NCI-H1105 (cell line): ENCODE measurements at places on chromosomes 6 and 20.

DNA sequence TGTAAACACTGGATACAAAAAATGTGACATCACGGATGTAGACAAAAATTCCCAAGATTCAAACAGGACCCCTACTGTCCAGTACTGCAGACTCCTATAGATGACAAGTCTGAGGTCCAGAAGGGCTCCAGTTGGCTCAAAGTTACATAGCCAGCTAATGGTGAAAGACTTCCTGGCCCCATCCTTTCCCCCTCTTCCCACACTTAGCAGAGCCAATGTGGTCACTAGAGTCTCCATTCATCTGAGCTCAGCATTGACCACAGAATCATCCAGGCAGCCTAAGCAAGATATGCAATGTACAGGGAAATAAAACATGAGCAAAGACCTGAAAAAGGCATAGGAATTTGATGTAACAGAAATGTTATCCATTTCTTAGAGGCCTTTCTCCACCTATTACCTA, 180.5 kb downstream of the ADAT2 start:
- no peak for DNase-seq

GRCh38 chr6:4664911-4665310, 111.3 kb upstream of the CDYL start:
- DNase-seq, result no peak

- DNase-seq, result no peak
These were observed 1.1 kb downstream of the CCDC170 start for GRCh38 chr6:151494936-151495320.

- no peak for DNase-seq
These were observed 66.8 kb upstream of the ATXN1 start for GRCh38 chr6:16828058-16828457.

GRCh38 chr6:152426276-152426675, 210.9 kb downstream of the SYNE1 start:
- DNase-seq, result no peak

DNA sequence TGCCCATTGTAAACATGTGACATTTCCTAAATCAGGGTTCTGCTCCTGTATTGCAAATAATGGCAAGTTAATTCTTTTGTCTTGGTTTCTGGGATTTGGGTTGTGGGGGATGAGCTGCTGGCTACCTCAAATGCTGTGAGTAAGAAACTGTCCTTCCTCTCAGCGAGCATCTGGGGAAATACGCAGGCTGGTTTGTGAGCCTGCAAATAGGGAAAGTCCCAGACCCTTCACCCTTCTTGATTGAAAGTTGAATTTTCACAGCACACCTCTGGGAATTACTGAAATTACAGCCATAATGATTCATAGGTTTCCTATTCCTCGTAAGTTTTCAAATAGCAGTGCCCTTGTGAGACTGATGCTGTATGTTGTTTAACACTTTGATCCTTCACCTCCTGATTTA, 138.1 kb downstream of the TBXT start:
- DNase-seq, result no peak

DNA sequence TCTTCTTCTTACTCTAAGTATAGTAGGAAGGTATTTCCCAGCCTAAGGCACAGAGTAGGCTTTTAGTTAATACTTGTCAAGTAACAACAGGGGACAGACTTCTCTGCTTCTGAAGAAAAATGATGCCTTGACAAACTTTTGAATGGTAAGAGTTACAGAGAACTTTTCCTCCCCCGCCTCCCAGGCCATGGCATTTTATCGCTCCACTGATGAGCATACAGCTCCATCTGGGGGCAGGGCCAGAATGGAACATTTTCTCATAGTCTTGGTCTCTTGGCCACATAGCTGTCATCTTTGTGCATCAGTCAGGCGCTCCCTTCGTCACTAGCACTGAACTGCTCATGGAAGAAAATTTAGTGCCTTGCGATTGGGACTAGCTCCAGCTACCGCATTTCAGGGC, 1066.8 kb upstream of the CITED2 start:
- DNase-seq, result no peak

DNA sequence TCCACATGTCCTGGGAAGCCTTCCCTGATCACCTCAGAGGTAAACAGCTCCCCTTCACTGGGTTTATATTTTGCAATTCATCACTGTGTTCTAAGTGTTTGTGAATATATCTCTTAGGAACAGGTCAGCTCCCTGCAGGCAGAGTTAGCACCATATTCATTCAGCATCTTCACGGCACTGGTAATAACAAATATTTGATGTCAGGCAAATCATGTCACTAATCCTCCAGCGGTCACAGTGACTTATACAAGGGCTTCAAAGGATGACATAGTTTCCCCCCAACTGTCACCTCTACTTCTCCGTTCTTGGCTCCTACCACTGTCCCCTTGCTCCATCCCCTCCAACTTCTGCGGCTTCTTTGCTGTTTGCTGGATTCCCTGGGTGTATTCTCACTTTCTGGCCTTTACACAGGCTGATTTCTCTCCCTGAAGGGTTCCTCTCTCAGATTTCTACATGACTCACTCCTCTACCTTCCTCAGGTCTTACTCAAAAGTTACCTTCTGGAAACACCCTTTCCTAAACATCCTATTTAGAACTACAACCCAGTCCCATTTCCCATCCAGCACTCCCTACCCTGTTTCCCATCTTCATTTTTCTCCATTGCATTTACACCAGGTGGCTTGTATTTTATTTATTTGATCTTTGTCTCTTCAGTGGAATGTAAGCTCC, 66.6 kb downstream of the NHLRC1 start:
- no peak for DNase-seq

DNA sequence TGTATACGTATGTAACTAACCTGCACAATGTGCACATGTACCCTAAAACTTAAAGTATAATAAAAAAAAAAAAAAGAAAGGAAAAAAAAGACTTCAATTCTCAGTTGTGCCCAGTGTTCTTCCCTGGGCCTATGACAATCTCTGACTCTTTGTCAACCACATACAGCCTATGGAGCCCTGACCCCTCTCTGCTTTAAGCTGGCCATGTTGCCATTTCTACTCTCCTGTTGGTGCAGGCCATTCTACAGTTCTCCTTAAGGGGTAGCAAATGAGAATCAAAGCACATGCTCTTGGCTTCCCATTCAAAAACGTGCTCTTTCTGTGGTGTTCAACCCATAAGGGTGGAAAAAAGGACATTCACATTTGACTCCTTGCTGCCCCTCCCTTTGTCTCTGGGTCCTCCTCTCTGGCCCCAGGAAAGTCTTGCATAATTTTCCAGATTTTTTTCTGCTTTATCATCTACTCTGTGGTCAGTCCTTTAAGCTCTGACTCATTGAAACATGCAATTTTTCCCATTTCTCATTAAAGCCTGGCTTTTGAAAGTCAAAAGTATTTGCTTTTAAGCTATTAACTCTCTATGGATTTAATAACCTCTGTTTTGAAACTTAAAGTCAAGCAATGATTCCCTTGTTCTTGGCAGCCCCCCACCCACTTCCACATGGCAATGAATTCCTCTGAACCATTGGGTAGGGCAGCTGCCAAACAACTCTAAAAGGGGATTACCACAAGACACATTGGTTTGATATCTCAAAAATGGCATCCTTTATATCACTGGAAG, 208.6 kb upstream of the MCHR2 start:
- DNase-seq, result no peak
